ENCODE measurements at places on chromosomes 5 and 9.

GRCh38 chr9:86340356-86341006 lies 13.7 kb downstream of the TUT7 start:
- no peak for DNase-seq

DNA sequence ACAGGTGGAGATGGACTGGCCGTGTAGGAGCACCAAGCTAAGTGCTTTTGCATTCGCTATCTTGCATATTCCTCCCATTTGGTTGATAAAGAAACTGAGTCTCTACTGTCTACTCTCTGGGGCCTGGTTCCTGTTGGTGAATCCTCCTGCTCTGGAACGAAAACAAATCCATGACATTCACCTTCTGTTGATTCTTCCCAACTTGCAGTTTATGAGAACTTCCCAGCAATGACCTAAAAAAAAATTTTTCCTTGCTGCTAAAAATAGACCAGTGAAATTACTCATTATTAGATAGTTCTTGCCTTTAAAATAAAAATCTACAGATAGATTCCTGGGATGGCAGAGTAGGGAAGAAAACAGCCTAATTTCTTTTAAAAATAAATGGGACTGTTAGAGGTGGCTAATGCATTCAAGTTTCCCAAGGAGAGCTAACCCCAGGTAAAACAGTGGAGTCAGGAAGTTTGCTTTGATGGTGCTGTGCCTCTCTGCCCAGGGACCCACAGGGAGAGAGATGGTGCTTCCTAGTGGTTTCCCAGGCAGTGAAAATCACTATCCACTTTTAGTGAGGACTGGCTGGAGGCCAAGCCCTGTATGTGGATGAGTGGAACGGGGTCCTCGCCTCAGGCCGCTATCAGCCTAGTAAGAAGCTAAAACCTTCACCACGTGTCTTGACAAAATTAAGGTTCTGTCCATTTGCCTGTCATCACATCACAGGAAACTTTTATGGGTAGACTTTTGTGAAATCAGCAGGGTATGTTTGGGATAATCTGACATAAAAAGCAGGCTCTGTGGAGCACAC lies 68.4 kb upstream of the NR3C1 start:
- no peak for DNase-seq

DNA sequence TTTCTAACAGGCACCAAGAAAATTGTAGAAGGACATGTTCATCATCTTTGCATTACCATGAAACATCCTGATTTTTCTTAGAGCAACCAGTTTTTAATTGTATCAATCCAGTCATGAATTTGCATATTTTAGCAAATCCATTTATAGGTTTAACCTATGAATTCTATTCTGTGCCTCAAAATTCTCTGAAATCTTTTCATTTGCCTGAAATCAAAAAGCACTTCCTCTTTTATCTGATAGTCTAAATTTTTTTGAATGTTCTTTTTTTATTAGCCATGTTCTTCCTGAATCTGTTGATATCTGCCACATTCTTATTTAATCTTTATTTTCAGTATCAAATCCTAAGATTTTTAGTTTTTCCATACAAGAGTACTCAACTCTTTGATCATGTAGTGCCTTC lies 36.9 kb upstream of the SRP19 start:
- no peak for DNase-seq

GRCh38 chr5:95673081-95673480 lies 9.7 kb downstream of the SPATA9 start:
- no peak for DNase-seq

DNA sequence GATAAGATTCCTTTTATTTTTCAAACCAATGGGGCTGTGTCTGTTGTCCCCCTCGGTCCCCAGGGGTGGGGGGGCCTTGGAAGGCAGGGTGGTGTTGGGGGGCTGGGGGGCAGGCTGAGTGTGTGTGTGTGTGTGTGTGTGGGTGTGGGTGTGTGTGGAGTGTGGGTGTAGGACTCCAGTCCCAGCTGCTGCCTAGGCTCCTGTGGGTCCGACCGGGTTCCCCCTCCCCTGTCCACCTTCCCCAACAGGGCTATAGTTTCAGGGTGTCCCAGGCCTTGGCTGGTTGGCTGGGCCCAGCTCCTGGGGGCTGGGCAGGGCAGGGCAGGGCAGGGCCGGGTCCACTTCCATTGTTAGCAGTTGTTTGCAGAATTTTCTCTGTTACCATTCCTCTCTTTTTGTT lies 2.1 kb upstream of the NFX1 start:
- no peak for DNase-seq

GRCh38 chr5:139194486-139194885 lies 3.7 kb downstream of the SIL1 start:
- no peak for DNase-seq

GRCh38 chr5:81760521-81760920 lies 9.6 kb upstream of the SSBP2 start:
- DNase-seq, result no peak

Measured in activated T-helper 1 cell treated with anti-CD3 and anti-CD28 coated beads, Interleukin-2, amount 50 U/mL, for 16 hours (primary cell).